Hypothalamus (tissue), 51 donors: ENCODE measurements at places on chromosomes 2 and 18.

- no peak for DNase-seq
Observed at GRCh38 chr2:118055512-118056164, 32.6 kb upstream of the INSIG2 start.

GRCh38 chr2:120935339-120936313 lies 200.0 kb downstream of the GLI2 start:
- DNase-seq = no peak

DNA sequence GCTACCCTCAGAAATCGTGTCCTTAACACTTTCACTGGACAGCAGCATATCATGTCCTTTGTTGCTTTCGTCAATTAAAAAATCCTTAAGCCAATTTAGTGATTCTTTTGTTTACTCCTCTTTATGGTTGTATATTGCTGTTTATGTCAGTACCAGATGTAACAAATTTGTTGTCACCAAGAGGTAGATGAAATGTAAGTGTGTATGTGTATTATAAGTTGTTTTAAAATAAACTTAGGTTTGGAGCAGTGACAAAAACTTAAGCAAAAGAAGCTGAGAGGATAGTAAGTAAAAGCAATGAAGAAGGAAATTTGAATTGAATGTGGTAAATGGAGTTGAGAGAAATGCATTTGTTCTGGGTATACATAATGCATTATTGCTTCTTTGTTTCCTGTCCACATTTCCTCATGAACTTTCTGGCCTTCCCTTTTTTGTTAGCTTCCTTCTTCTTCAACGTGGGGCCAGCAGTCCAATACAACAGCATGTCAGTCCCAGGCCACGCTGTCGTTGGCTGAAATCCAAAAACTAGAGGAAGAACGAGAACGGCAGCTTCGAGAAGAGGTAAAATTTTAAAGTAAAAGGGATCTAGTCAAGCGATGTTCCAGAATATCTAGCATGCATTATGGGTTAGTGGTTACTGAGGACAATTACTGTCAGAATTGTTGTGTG lies 30.5 kb upstream of the SNORC start:
- no peak for DNase-seq

DNA sequence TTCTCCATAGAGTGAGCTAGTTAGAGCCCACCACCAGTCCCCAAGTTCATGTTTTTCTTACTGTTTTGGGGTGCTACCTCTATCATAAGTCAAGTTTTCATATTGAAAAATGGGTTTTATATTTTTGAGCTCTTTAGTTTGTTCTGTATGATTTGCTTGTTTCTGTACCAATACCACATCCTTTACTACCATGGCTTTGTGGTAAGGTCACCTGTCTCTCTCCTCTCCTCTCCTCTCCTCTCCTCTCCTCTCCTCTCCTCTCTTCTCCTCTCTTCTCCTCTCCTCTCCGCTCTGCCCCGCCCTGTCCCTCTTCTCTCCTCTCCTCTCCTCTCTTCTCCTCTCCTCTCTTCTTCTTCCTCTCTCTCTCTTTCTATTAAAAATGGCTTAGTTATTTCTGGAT lies 22.1 kb upstream of the LBH start:
- DNase-seq = no peak
